ENCODE measurements at places on chromosomes 7 and 10.

GRCh38 chr7:157494506-157495176 lies 157.8 kb downstream of the DNAJB6 start:
- DNase-seq: no peak

GRCh38 chr10:51427758-51428157 lies 271.6 kb downstream of the CSTF2T start:
- no peak for DNase-seq

DNA sequence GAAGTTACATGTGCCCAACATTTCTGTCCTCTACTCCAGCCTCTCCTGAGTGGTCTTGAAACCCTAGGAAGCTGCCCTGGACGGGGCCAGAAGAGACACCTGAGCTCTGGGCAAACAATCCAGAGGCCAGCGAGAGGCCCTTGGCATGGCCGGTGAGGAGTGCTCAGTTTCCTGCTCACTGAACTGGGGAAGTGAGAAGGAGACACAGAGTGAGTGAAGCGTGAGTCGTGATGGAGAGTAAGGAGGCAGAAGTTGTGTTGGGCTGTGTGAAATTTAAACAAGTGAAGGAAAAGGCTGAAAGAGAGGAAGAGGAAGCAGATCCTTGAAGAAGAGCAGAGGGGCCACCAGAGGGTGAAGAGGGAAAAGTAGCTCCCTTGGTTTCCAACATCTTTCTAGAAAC lies 73.2 kb downstream of the WNT2 start:
- no peak for DNase-seq

DNA sequence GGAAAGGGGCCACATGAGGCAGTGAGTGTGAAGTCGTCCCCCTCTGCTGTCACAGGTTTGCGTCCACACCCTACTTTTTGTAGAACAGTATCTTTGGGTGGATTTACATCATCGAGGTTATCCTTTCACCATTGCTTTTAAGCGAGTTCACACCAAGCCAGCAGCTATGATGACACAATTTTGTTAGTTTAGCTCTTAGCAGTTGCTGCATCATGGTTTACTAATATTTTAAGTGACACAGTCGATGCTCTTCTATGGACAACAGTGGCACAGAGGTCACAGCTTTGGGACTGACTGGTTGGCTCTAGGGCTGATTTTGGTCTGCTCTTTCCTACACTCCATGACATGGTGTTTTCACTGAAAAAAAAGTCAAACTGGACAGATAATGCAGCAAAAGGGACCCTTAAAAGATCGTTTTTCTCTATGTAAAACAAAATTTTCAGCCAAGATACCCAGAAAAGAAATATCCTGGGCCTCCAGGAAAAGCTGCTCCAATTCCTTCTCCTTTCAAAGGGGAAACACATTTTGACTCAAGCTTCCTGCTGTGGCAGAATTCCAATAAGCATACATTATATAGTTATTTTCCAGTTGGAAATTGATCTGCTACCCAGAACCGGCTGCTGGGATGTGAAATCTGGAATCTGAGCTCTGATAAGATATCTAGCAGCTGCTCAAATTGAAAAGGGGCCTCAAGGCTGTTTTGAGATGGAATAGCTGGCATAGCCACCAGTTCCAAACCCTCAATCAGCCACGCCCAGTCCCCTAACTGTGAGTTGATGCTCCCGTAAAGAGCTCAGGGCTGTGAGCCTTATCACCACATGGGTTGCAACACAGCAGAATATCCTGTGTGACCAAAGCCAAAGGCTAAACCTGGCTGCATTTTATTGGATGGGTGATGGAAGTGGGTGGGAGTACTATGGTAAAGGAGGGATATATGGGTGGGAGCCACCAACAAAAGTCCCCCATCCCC lies 114.2 kb downstream of the SMURF1 start:
- DNase-seq: no peak

DNA sequence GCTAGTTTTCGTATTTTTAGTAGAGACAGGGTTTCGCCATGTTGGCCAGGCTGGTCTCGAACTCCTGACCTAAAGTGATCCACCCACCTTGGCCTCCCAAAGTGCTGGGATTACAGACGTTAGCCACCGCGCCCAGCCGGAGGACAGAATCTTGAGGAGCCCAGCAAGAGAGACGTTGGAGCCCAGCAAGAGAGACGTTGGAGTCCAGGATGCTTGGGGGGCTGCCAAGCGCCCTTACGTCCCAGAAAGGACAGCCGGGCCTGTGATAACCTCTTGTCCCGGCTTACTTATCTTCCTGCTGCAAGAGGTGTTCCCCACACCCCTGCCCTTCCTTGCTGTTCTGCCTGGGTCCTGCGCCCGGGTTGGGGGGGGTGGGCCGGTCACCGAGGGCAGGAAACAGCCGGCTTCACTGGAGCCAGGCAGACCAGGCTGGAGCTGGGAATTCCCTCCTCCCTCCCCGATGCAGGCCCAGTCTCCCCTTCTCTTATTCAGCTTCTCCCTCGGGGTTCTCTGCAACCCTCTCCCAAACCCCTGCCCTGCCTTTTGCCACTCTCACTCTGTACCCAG lies 1.9 kb upstream of the EPHB4 start:
- DNase-seq: peak; percentile 12

DNA sequence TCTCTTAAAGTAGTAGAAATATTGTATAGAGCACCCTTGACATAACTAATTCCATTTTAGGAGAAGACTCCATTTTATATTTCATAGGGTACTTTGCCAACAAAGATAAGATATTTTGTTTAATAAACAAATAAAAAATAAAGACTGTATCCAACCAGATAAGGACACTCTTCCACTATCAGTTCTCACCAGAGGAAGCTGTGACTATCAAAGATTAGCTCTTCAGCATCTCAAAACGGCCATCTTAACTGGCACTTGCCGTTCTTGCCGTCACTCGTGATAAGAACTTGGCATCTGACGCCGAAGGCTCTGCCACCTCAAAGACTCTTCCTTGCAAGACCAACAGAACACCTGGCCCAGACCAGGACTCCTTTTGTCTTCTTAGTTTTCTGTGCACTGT lies 26.3 kb upstream of the AKR1B1 start:
- DNase-seq: no peak

- peak; percentile 82 for DNase-seq
Measured at GRCh38 chr7:2182461-2182860, 50.3 kb downstream of the MAD1L1 start.

GRCh38 chr7:2863461-2864066 lies 19.5 kb upstream of the GNA12 start:
- DNase-seq: peak; percentile 85

DNA sequence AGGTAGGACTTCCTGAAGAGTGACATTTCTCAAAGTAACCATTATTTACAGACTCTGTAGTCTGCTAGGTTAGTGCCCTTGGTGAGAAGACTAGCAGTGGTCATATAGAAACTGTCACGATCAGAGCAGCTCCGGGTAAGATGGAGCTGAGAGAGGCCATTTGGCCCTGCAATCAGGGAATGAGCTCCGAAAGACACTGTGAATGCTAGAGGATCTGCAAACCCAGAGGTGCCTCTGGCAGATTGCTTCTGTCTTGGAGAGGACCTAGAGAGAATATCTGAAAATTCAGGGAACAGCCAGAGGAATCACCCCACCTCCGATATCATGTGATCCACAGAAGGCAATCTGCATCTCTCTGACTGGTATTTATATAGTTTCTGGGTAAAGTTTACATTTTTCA lies 246.9 kb upstream of the KMT2E start:
- DNase-seq: no peak

DNA sequence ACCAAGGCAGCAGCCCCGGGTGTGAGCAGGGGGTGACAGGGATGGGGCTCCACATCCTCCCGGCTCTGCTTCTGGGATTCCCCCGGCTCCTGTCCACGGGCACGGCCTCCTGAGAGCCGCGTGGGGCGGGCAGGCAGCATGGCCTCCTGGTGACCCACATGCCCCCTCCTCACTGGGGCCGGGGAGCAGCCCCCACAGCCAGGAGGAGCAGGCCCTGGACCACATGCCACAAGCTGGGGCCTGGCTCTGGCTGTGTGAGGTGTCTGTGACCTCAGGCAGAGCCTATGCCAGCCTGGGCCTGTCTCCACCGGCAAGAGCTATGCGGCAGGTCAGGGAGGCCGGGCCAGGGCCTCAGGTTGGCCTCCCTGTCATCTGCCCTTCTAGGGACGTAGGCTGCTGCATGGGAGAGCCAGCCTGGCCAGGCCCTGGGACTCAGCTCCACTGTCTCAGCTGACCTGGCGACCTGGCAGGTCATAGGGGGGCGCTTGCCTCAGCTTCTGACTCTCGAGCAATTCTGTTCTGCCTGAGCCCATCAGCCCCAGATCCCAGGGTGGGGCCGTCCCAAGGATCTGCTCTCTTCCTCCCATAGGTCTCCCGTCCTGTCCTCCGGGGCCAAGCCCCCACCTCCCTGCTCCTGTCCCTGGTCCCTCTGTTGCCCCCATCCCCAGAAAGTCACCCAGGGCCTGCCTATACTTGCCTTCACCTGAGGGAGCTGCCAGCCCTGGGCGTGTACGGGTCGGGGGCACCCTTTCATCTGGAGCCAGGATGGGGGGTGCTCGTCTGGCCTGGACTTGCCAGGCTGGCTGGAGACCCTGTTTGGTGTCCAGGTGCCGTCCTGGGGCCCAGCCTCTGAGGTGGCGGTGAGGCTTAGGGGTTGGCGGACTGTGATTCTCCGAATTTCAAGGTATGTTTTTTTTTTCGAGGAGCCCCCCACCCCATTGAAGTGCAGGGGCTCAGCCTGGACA lies 3.9 kb upstream of the TMEM184A start:
- no peak for DNase-seq

DNA sequence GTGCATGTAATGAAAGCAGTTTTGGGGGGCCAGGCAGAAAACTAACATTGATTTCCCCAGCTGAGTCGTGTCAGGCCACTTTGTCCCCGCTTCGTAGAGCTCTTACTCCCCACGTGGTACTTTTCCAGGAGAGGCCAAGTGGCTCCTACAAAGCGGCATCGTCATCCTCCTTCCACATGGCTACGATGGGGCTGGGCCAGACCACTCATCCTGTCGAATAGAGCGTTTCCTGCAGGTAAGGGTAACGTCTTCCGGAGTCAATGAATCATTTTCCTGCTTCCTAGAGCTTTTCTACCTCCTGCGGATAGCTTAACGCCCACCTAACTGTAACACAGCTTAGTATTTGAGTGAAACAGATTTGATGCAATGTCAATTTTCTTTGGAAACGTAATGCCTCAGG lies 21.7 kb upstream of the SEC61A2 start:
- no peak for DNase-seq

DNA sequence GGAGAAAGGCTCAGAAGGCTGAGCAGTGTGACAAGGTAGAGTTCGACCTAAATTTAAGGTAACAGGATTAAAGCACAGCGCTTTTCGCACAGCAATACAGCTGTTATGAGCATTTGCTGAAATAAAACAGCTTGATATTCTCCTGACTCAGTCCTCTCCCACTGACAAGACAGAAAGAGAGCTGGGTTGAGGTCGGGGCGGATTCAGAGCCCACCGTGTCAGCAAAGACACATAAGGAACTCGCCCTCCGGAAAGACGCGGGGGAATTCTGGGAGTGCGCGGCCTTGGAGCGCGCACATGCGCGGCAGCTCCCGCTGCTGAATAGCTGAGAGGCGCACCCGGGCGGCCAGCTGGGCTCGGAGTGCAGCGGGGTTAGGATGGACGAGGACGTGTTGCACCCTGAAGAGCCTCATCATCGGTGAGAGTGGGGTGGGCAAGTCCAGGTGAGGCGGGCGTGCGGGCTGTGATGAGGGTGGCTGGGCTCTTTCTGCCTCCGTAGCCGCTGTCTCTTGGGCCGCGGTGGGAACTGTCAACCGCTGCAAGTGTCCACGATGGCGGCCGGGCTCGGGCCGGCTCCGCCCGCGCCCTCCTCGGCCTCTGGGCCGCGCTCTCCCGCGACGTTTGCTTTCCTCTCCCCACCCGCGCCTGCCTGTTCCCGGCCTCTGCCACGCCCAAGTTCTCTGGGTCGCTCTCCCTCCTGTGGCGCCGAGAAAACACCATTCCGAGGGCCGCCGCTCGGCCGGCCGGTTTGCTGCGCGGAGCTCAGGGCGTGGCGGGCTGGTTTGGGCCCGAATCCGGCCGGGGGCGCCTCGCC lies 120.6 kb downstream of the LYZL1 start:
- DNase-seq: peak; percentile 66

All from GM13977 (cell line).